Left renal pelvis (tissue), 4 donors: ENCODE measurements at places on chromosomes 7 and 10.

- no peak for DNase-seq
These were observed 1.1 kb downstream of the GRB10 start for GRCh38 chr7:50781381-50782293.

DNA sequence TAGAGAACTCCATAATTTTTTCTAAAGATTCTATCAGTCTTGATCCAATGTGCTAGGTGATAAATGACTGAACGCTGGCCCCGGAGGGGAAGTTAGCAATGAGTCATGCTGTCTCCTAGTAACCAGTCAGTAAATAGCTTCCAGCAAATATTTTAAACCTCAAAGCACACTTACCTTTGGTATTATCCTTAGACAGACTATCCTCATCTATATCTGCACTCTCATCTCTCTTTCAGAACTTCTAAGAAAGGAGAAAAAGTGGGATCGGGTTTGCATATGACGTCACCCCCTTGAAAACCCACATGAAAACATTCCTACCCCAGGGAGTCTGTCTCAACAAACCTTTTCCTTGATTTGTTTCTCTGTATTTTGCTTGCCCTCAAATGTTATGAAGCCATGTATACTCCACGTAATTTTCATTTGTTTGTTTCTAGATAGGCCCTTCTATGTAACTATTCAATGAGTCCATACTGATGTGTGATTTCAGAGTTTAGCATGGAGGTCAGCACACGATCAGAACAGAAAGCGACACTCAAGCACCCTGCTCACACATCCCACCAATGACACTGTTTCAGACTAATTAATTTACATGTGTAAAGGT, 174.9 kb upstream of the NRP1 start:
- no peak for DNase-seq

DNA sequence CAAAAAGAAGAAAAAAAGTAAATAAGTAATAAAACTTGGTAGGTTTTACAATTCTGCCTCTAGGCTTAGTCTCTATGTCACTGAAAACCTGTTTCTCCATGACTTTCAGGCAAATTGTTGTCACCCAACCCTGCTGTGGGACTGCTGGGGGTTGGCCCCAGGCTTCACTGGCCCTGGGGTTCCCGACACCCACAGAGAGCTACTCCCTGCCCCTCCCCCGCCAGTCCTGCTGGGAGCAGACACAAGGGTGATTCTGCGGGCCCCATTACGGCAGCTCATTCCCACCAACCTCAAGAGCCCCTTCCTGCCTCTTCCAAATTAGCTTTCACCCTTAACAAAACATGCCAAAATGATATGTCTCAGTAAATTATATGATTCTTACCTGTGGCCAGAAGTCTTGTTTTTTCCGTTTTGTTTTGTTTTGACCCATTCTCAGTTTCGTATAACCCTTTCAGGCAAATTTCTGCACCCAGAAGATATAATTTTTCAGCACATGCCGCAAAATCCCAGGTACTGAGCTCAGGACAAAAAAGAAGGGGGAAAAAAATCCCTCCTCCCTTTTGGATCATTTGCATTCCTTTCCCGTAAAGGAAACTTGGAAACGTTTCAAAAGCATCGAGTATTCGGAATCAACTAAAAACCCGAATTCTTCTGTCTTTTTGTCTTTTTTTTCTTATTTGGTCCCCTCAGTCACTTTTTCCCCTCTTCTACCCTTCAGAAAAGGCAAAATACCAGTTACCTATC, 27.8 kb downstream of the CHST15 start:
- no peak for DNase-seq

DNA sequence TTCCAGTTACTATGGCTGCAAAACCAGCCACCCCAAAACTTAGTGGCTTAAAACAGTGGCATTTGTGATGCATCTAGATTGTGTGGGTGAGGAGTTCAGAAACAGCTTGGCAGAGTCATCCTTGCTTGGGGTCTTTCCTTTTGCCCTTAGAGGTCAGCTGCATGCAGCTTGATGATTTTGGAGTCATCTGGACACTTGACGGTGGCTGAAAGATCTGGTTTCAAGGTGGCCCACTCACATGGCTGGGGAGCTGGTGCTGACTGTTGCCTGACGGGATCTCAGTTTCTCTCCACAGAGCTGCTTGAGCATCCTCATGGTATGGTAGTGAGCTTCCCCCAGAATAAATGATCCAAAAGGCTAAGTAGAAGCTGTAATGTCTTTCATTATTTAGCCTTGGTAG, 191.3 kb upstream of the GALNT17 start:
- no peak for DNase-seq

- DNase-seq, result no peak
These were observed 145.7 kb upstream of the SH2B2 start for GRCh38 chr7:102140952-102141370.
